ENCODE measurements at places on chromosomes 5 and 9.
A peak's percentile ranks its signal among the peaks of the same experiment; 100 is the strongest.

DNA sequence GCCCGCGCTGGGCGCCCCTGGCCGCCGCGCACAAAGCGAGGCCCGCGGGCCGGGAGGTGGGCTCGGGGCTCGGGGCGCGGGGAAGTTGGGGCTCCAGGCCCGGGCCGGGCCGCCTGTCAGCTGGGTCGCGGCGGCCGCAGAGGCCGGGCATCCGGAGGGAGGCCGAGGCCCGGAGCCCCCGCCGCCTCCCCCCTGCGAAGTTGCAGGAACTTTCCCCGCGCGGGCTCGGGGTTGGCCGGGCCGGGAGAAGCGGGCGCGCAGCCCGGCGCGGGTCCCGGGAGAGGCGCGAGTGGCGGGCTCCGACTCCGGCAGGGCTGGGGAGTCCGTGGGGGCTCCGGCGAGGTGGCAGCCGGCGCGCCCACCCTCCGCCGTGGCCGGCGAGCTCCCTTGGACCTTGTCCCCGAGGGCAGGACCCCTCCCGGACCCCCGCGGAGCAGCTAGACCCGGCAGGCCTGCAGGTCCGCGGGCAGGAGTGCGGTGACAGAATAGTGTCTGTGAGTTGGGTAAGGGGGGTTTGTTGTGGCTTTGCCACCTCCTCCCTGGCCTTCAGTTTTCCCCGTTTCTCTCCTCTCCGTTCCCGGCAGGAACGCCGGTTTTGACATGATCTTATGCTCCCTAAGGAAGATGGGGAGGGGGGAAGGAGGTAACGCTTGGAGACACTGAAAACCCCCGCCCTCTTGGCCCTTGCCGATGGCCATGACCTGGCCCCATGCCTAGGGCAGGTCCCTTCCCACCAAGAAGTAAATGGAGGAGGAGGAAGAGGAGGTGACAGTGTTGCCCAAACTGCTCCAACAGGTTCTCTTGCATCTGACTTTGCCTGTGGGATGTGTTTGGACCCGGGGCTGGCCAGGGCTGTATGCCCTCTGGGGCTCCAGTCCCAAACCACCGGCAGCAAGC lies 942 bp downstream of the PHF2 start:
- no peak for DNase-seq

DNA sequence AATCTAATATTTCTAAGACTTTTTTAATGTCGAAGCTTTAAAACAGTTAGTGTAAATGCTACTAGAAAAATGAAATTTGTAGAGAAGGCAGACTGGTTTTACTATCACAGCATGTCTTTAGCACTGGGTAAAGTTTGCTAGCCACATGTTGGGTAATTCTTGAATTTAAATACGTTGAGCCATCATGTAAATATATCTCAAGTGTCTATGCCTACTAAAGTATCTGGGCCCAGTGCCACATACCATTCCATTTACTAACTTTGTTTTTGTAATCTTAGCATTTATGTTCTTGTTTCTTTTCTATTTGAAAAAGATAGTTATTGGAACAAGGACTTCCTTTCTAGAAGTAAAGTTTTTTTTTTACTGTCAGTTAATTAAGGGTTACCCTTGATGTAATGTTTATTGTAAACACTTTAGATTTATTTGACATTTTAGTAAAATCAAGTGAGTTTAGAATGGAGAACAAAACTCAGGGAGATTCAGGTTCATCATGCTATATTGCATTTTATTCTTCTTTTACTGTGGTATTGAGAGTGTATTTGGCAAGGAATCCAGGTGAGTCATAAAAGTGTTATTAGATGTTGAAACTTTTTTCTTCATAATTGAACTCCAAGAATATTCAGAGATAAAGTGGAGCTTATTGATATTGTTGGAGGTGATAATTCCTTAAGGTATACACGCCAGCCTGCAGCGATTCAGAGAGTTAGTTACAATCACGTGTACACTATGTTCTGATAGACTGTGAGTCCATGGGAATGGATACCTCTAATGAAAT lies 182.4 kb downstream of the CCDC171 start:
- DNase-seq, result no peak

GRCh38 chr5:116437922-116438578 lies 136.6 kb downstream of the SEMA6A start:
- no peak for DNase-seq

DNA sequence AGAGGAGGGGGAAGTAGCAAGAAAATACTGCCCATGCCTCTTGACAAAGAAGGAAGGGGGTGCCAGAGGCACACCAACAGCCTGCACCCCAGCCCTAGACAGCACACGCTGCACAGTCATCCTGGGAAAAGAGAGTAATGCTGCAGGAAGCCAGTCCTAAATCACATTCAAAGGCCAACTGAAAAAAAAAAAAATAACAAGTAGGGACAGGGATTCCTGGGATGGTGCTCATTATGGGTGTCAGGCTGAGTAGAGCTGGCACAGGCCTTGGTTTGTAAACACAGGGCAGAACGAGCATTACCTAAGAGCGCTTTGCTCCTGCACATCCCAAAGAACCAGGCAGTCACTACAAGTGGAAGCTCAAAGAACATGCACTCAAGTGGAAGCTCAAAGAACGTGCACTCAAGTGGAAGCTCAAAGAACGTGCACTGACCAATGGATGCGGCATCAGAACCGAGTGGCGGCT lies 7.8 kb downstream of the RAPGEF1 start:
- peak; percentile 43 for DNase-seq

DNA sequence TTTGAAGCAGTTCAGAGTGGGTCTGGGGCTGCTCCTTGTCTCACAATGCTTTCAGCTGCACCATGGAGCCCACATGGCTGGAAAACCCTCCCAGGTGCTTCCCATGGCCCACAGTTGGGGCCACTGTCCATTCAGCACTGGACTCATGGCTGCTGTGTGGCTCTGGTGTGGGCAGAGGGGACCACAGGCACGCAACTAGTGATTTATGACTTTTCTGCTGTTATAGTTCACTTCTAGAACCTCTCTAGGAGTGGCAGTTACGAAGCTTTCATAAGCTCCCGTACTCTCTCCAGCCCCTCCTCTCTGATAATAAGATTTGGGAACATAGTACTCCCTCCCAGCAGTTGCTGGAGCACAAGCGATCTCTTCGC lies 29.0 kb downstream of the GLRA1 start:
- no peak for DNase-seq

DNA sequence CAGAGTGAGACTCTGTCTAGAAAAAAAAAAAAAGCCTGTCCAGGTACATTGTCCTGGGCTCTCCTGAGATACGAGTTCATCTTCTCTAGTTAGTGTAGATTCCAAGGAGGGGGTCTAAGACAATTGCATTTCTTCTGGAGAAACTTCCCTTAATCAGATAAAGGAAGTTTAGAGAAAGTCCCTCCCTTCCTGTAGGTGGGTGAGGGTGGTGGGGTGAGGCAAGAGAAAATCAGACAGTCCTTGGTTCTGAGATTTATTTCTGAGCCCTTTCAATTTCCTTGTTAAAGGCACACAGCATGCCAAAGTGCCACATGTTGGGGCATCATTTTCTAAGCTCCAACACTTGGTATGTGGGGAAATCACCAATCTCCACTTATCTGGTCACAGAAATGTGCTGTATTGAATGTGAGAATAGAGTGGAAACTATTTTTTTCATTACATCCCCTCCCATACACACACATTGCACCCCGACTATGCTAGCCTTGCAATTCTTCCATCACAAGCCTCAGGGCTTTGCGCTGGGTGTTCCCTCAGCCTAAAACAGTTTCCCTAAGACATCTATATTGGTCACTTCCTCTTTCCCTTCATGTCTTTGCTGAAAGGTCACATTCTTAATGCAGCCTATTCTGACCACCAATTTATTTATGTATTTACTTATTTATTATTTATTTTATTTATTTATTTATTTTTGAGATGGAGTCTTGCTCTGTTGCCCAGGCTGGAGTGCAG lies 5.1 kb upstream of the TUT7 start:
- DNase-seq, result peak; percentile 21

GRCh38 chr5:54526604-54527288 lies 9.2 kb downstream of the SNX18 start:
- DNase-seq, result no peak

GRCh38 chr5:67971223-67971830 lies 244.2 kb upstream of the PIK3R1 start:
- no peak for DNase-seq

- DNase-seq, result peak; percentile 90
Observed at GRCh38 chr9:105007143-105007542, 79.2 kb upstream of the ABCA1 start.

- no peak for DNase-seq
Observed at GRCh38 chr5:149944666-149945065, at the start of gene PDE6A. PDE6A (minus strand) TSS chr5:149944793; CDS start chr5:149944673, 120 bp downstream.

DNA sequence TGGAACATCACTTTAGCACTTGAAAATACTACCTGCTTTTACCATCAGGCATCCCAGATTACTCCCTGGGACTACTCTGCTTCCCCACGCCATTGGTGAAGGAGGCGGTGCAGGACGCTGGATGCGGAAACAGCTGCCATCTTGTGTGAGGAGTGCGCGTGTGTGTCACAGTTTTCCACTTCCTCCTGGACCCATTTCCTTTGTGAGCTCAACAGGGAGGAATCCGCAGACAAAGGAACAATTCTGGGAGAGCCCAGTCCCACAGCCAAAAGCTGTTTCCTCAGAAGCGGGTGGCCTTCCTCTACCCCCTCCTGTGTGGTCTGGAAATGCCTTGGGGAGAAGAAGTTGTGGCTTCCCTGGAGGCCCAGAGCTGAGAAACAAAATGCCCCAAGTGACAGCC lies 16.8 kb downstream of the AFAP1L1 start:
- DNase-seq, result no peak

DNA sequence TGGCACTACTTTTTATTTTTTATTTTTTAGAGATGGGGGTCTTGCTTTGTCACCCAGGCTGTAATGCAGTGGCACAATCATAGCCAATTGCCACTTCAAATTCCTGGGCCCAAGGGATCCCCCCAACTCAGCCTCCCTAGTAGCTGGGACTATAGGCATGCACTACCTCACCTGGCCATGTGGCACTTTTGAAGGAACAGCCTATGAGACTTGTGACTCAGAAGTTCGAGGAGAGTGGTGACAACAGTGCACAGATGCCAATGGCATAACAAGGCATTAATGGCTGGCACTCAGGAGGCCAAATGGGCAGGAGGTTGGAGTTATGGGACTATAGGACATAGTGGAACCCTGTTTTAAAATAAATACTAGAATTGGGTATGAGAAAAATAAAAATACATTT lies 33.7 kb downstream of the ANKRD31 start:
- no peak for DNase-seq

DNA sequence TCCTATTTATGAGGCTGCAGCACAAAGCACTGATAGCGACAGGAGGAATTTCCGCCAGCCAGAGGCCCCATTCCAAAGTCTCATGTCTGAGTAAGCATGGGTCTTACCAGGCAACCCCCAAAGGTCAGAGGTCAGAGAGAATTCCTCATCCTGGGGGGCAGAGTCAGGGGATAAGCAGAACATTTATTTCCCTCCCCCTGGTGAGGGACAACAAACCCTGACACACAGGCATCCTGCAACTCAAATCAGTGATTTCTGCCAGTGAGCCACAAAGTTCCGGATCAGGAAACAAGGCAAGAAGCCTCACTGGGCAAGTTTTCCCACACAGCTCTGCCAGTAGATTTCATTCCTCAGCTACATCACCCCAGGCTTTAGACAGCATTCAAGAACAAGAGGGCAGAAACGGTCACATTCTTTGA lies 37.0 kb downstream of the ADAMTS12 start:
- DNase-seq, result no peak

DNA sequence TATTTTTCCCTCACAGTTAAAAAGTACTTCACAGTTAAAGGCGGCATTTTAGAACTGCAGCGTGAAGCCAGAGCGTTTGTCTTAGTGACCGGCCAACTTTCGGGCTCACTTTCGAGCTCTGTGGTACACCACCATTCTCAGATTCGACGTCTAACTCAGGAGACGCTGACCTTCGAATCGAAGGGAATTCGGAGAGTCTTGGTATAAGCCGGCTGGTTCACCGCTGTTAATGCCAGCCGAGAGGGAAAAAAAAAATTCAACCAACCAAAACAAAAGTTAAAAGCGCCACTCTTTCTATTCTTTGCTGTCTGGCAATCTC lies 544 bp upstream of the SNX24 start:
- no peak for DNase-seq

DNA sequence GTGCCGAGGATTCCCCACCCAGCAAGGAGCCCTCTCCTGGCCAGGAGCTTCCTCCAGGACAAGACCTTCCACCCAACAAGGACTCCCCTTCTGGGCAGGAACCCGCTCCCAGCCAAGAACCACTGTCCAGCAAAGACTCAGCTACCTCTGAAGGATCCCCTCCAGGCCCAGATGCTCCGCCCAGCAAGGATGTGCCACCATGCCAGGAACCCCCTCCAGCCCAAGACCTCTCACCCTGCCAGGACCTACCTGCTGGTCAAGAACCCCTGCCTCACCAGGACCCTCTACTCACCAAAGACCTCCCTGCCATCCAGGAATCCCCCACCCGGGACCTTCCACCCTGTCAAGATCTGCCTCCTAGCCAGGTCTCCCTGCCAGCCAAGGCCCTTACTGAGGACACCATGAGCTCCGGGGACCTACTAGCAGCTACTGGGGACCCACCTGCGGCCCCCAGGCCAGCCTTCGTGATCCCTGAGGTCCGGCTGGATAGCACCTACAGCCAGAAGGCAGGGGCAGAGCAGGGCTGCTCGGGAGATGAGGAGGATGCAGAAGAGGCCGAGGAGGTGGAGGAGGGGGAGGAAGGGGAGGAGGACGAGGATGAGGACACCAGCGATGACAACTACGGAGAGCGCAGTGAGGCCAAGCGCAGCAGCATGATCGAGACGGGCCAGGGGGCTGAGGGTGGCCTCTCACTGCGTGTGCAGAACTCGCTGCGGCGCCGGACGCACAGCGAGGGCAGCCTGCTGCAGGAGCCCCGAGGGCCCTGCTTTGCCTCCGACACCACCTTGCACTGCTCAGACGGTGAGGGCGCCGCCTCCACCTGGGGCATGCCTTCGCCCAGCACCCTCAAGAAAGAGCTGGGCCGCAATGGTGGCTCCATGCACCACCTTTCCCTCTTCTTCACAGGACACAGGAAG lies 120.2 kb downstream of the RGS3 start:
- no peak for DNase-seq

DNA sequence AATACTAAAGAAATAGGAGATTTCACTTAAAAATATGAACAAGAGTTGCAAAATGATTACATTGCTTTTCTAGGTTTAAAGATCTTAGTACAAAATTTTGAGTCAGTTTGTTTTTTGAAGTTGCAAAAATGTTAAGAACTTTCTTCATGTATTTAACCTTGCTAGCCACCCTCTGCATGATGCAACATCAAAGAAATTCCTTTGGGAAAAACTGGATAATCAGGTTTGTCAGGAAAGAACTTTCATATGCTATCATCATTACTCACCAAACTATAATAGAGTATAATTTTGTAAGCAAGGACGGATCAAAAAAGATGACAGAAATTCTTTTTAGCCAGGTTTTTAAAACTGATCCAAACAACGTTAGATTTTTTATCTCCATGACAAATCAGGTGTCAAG lies 116.9 kb upstream of the MRPS30 start:
- no peak for DNase-seq

- DNase-seq, result no peak
Observed at GRCh38 chr5:167710444-167711073, 580.9 kb upstream of the WWC1 start.

Measured in HL-60 (cell line).